Neural crest cell (in vitro differentiated cells): ENCODE measurements at places on chromosomes 6 and 20. TPM values are rescaled to one million over a fixed set of nuclear protein-coding genes. Genes with fewer than 3 reads are reported as not detected.

DNA sequence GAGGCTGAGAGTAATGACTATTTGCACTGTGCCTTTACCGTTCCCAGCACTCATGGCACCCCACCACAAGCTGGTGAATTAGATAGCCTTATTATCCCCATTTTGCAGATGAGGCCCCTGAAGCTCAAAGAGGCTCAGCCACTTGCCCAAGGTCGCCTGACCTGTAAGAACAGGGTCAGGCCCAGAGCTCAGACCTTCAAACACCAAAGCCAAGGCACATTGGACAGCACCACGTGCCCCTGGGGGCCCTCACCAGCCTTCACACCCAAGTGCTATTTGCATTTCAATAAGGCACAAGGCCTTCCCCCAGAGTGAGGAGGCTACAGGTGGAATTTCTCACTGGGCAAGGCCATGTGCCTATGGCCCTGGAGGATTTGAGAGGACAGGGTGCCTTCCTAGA lies 14.2 kb upstream of the C6orf132 start:
- H3K27ac ChIP-seq, result peak overlapping the region; percentile 50
- no peak for DNase-seq
- H3K4me3 ChIP-seq, result no peak overlapping the region
- H3K27me3 ChIP-seq, result peaks cover 15% of the 10 kb centered on the region
- H3K36me3 ChIP-seq, result no peaks in the 10 kb centered on the region

GRCh38 chr20:51955756-51956155 lies 153.4 kb upstream of the SALL4 start:
- peaks cover 3% of the 10 kb centered on the region for H3K36me3 ChIP-seq
- no peaks in the 10 kb centered on the region for H3K27me3 ChIP-seq
- no peak overlapping the region for H3K27ac ChIP-seq
- H3K4me1 ChIP-seq, result peaks cover 39% of the 10 kb centered on the region
- DNase-seq, result no peak
- no peak overlapping the region for H3K4me3 ChIP-seq

GRCh38 chr20:63657260-63657936 lies 714 bp upstream of the RTEL1 start:
- peak overlapping the region; percentile 96 for H3K4me3 ChIP-seq
- no peak for DNase-seq
- peak overlapping the region; percentile 98 for H3K27ac ChIP-seq

MAP3K4 gene
- total RNA-seq, result 84.3 and 103 TPM in 2 replicates

DNA sequence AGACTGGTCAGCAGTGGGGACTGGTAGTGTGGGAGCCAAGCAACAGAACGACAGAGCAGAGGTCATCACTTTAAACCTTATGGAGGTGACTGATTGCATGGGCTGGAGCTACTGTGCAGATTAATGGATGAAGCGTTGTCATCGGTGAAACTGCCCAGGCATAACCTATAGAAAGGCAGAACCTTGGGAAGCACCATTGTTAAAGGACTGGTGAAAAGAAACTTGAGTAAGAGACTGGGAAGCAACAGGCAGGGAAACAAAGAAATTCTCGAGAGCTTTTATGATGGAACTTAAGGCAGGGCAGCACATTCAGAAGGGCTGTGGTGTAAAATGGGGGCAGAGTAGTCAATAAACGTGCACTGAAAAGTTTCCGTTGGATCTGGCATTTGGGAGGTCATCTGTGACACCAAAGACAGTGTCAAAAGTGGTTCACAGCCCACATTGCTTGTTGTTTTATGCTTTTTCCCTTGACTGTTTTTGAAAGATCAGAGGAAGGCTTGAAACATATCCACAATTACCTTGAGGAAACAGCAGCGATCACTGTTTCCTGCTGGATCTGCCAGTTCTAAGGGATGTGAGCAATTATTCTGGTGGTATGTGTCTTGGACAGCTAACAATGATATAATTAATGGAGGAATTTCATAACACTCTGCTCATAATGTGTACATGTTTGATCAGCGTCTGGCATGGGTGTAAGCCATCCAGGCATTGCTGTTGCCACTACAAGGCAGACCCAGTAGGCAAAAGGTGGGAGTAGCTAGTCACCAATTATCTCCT lies 62.7 kb downstream of the LRRC1 start:
- H3K36me3 ChIP-seq, result peaks cover 4% of the 10 kb centered on the region
- no peak overlapping the region for H3K4me3 ChIP-seq
- peak overlapping the region; percentile 44 for H3K27ac ChIP-seq
- H3K27me3 ChIP-seq, result no peaks in the 10 kb centered on the region
- DNase-seq, result no peak

EFCAB8 gene
- total RNA-seq, result 0.26 TPM in 1 of 2 replicates, not detected in the other

DNA sequence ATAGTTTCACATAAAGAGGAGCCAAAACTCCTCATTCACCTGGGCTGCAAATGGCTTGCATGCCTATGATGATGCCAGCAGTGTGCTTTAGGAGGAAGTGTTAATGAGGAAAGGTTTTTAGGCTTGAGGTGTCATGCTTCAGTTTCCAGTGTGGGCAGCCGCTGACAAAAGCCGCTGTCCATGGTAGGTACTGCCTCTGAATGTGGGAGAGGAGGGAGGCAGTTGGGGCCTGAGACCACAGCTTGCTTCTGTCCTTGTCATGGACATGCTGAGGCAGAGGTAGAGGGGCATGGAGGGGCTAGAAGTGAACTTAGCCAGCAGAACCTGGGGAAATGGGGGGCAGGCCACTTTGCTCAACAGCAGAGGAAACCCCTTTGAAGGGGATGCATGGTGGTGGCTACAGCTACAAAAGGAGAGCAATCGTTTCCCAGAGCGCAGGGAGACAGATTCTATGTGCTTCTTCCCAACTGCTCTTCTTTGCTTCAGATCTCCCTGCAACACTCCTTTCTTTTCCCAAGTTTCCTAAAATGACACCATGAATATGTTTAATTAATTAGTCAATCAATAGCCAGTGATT lies 372.1 kb upstream of the CNR1 start:
- H3K4me1 ChIP-seq, result peaks cover 36% of the 10 kb centered on the region
- no peak overlapping the region for H3K27ac ChIP-seq
- H3K36me3 ChIP-seq, result no peaks in the 10 kb centered on the region
- H3K4me3 ChIP-seq, result no peak overlapping the region
- DNase-seq, result peak; percentile 42

DNA sequence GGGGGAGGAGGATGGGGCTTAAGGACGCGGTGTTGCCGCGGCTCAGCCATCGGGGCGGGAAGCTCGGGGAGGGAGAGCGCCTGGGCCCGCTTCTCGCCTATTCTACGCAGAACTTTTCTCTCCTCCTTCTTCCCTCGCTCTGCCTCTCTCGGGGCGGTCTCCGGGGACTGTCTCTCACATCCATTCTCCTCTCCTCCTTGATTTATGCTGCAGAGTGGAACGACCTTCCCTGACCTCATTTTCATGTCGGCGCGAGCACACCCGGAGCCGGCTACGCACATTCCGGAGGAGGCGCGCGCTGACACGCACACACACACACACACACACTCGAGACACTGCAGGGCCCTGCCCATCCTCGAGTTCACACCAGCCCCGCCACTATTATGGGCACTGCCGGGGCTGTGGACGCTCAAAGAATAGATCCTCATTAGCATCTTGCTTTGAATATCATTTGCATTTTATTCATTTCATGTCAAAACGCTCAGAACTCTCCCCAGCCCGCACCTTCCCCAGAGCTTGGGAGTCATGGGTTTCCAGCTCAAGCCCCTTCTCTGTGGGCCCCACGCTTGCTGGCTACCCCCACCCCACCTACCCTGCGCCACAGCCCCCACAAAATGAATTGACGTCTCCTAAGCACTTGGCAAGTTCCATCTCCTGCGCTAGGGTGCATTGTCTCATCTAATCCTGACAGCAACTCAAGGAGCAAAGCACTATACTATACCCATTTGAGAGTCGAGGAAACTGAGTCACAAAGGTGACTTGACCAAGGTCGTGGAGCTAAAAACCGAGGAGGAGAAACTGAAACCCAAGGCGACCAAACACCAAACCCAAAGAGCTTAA lies 36.8 kb downstream of the NCR2 start:
- H3K4me1 ChIP-seq, result peaks cover 38% of the 10 kb centered on the region
- H3K27me3 ChIP-seq, result peaks cover 95% of the 10 kb centered on the region
- no peaks in the 10 kb centered on the region for H3K36me3 ChIP-seq
- no peak overlapping the region for H3K27ac ChIP-seq
- no peak for DNase-seq

RAET1E gene
- not detected in 2 replicates for total RNA-seq

AVP gene
- total RNA-seq, result not detected in 2 replicates

NQO2 gene
- total RNA-seq, result 21.4 and 21.5 TPM in 2 replicates

GJA10 gene
- total RNA-seq, result not detected in 2 replicates

- H3K27me3 ChIP-seq, result peaks cover 45% of the 10 kb centered on the region
- no peak overlapping the region for H3K27ac ChIP-seq
- peak overlapping the region; percentile 81 for H3K4me3 ChIP-seq
- peaks cover 2% of the 10 kb centered on the region for H3K36me3 ChIP-seq
Measured at GRCh38 chr6:43454290-43454695, 1.1 kb downstream of the DLK2 start.

- peaks cover 18% of the 10 kb centered on the region for H3K4me1 ChIP-seq
- H3K27me3 ChIP-seq, result no peaks in the 10 kb centered on the region
- DNase-seq, result no peak
- H3K36me3 ChIP-seq, result peaks cover 37% of the 10 kb centered on the region
- no peak overlapping the region for H3K4me3 ChIP-seq
- H3K27ac ChIP-seq, result no peak overlapping the region
Measured at GRCh38 chr6:151096691-151097606, 142.8 kb upstream of the AKAP12 start.

RNF217 gene
- 8.4 and 8.7 TPM in 2 replicates for total RNA-seq

- H3K27me3 ChIP-seq, result no peaks in the 10 kb centered on the region
- no peak overlapping the region for H3K27ac ChIP-seq
- H3K4me3 ChIP-seq, result no peak overlapping the region
- no peak for DNase-seq
- H3K4me1 ChIP-seq, result peaks cover 14% of the 10 kb centered on the region
Measured at GRCh38 chr6:88268508-88268907, 102.4 kb upstream of the CNR1 start.

DNA sequence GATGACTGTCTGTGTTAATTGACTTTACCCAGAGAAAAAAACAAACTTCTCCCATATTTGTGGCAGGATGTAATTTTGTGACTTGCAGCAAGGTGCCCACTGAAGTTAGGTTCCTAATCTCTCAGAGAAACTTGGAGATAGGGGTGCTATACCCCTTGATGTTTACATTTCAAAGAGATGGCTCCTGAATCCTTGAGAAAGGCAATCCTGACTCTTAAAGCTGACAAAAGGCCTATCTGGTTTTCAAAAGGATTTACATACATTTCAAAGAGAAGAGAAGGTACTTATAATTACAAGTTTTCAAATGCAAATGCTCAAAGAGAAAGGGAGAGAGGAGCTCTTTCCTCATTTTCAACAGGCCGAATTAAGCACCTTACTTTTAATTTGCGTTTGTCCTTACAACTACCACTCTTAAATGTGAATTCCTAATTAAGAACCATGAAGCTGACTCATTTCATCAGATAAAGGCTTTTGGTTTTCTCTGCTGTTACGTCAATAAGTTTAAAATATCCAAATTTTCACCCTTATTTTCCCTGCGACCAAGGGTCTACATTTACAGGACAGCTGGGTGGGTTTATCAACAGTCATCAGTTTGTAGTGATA lies 711.8 kb upstream of the MAP3K7 start:
- peaks cover 3% of the 10 kb centered on the region for H3K36me3 ChIP-seq
- no peaks in the 10 kb centered on the region for H3K27me3 ChIP-seq
- no peaks in the 10 kb centered on the region for H3K4me1 ChIP-seq
- no peak for DNase-seq
- H3K4me3 ChIP-seq, result no peak overlapping the region
- no peak overlapping the region for H3K27ac ChIP-seq

DHX16 gene
- 30.3 and 31.3 TPM in 2 replicates for total RNA-seq

GRCh38 chr20:54648421-54649142 lies 173.2 kb downstream of the DOK5 start:
- no peaks in the 10 kb centered on the region for H3K36me3 ChIP-seq
- H3K4me1 ChIP-seq, result peaks cover 23% of the 10 kb centered on the region
- no peaks in the 10 kb centered on the region for H3K27me3 ChIP-seq

DNA sequence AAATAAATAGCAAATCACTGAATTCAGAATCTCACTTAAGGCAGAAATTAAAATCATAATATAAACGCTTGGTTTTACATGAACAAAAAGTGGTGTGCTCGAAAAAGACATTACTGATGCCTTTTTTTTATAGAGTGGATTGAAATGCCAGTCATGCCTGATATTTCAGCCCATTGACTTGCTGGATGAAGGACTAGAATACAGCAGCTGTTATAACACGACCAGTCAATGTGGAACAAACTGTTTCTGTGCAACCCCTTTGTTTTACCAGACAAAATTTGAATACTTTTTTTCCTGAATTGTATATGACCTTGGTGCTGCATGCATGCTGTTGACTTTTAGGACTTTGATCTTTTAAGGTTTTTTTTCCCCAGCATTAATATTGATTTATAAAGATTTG lies 150.0 kb downstream of the QKI start:
- H3K27me3 ChIP-seq, result no peaks in the 10 kb centered on the region
- DNase-seq, result no peak
- no peak overlapping the region for H3K27ac ChIP-seq
- peaks cover 26% of the 10 kb centered on the region for H3K4me1 ChIP-seq

PRR18 gene
- 0.16 and 0.35 TPM in 2 replicates for total RNA-seq

- DNase-seq, result no peak
- H3K4me1 ChIP-seq, result no peaks in the 10 kb centered on the region
- no peaks in the 10 kb centered on the region for H3K27me3 ChIP-seq
Measured at GRCh38 chr6:145155873-145156782, 579.2 kb downstream of the EPM2A start.
